ENCODE measurements at places on chromosomes 1 and 21. TPM values are rescaled to one million over a fixed set of nuclear protein-coding genes. Genes with fewer than 3 reads are reported as not detected.

DNA sequence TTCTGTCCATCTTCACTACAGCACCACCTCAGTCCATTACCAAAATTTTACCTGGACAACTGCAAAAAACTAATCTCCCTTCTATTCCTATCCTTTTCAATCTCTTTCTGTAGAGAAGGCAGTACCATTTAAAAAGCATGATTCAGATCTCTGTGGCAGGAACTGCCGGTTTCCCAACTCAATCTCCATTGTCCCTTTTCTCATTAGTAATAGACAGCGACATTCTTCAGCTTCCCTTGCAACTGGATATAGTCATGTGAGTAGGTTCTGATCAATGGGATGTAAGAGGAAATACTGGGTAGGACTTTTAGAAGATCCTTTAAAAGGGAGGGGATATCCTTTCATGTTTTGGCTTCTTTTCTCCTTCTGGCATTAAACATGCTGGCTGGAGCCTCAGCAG, 74.9 kb downstream of the ADCY10 start:
- no peak for DNase-seq

GBP7 gene
- not detected for total RNA-seq

TSPAN2 gene
- total RNA-seq, result 1.4 TPM

DNA sequence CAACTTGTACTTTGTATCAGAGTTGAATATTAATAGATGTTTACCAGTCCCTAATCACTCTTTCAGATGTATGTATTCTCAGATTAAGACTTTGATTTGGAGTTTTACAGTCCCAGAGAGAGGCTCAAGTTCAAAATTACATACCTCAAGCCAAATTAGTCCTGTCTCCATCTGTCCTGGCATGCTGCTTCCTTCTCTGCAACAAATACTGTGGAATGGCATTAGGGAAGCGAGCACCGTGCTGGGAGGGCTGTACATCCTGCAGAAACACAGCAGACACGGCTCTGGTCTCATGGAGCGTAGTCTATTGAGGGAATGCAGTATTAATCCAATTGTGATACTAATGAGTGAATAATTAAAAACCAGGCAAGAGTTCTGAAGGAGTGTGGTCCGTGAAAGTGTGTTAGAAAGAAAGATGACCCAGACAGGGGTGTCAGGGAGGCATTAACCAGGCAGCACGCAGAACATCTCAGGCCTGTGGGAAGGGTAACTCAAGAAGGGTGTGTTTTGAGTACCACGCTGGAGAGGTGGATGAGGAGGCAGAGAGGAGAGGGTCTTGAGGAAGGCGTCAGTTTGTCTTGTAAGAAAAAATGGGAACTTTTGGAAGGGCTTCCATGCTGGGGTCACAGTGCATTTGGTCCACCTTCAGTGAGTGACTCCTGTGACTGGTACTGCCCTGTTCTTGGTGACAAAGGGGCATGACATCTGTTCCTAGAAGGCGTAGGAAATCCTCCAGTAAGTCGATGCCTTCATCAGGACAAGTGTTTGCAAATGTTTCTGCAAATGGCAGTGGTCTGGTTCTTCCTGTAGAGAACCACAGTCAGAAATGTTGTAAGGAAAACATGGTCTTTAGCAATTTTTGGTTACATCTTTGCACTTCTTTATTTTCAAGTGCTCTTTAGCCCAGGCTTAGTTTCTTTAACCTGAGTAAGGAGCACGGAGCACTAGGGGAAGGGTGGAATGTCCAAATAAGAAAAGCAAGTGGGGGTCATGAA, 1.6 kb downstream of the RAB4A start:
- no peak for DNase-seq

KAZN gene
- 0.66 TPM for total RNA-seq

BSND gene
- not detected for total RNA-seq

- DNase-seq, result peak; percentile 47
These were observed 529 bp downstream of the EGLN1 start for GRCh38 chr1:231421546-231421970.

- no peak for DNase-seq
These were observed 10.2 kb upstream of the OBSCN start for GRCh38 chr1:228197555-228198147.

HSF2BP gene
- total RNA-seq, result 0.31 TPM

GPR37L1 gene
- total RNA-seq, result not detected

DNA sequence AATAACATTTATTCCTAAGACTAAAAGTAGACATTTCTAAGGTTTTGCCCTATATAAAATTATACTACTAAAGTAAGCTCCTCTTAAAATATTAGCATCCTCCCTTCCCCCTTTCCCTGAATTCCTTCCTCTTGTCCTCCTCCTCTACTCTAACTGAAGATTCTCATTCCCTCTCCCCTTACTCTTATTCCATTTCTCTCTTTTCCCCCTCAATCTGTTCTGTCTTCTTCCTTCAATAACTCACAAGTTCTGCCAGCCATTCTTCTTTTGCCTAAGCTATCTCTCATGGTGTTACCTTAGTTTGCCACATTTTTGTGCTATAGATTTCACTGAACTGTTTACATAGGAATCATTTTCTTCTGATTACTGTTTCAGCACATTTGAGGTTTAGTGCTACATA, 10.7 kb downstream of the LRIF1 start:
- no peak for DNase-seq

GUCA2A gene
- total RNA-seq, result not detected

YRDC gene
- total RNA-seq, result 13.1 TPM

DNA sequence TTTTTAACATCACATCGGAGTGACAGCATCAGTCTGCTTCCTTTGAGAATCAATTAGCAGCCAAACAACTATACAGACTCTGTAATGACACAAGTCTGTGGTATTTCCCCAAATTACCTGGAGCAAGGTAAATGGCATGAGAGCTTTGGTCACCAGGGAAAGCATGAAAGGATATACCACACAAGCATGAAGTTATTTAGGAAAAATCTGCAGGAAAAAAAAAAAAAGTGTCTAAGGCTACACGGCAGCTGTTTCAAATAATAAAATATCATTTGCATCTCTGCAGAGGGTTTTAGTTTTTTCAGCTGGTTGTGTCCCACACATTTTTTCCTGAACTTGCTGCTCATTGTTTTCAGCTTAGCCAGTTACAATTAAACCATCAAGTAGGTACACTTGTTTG, 234.7 kb downstream of the TTLL7 start:
- DNase-seq, result no peak

- no peak for DNase-seq
These were observed 178.0 kb downstream of the SDCCAG8 start for GRCh38 chr1:243433737-243434370.

- peak; percentile 13 for DNase-seq
These were observed 404 bp upstream of the SCMH1 start for GRCh38 chr1:41242342-41243078.

SEC22B gene
- total RNA-seq, result 47.1 TPM

LAMC1 gene
- 0.27 TPM for total RNA-seq

CR1 gene
- not detected for total RNA-seq

LRRC38 gene
- not detected for total RNA-seq

DTL gene
- total RNA-seq, result 1.3 TPM

GRCh38 chr1:180096584-180097325, 57.9 kb upstream of the QSOX1 start:
- no peak for DNase-seq

Data from naive thymus-derived CD4-positive, alpha-beta T cell (primary cell).